CD4-positive, alpha-beta T cell (primary cell): ENCODE measurements at places on chromosomes 2 and 18.

DNA sequence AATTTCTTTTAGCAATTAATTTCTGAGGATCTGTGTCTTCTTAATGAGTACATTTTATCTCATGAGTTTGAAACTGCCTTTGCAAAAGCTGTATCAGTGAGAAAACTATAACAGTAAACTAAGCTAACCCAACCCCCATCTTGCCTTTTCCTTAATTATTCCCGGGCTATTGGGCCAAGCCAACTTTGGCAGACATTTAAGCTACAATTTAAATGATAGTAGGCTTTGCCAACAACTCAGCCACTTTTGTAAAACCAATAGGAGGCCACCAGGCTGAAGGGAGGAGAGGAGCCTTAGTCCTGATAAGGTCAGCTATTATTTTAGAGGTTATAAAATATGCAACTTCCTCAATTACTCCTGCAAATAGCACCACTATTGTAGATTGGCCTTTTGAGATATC, 218.0 kb upstream of the KCNJ3 start:
- no peak overlapping the region for H3K4me3 ChIP-seq
- no peak for DNase-seq
- no peaks in the 10 kb centered on the region for H3K36me3 ChIP-seq
- H3K27me3 ChIP-seq = no peaks in the 10 kb centered on the region

DNA sequence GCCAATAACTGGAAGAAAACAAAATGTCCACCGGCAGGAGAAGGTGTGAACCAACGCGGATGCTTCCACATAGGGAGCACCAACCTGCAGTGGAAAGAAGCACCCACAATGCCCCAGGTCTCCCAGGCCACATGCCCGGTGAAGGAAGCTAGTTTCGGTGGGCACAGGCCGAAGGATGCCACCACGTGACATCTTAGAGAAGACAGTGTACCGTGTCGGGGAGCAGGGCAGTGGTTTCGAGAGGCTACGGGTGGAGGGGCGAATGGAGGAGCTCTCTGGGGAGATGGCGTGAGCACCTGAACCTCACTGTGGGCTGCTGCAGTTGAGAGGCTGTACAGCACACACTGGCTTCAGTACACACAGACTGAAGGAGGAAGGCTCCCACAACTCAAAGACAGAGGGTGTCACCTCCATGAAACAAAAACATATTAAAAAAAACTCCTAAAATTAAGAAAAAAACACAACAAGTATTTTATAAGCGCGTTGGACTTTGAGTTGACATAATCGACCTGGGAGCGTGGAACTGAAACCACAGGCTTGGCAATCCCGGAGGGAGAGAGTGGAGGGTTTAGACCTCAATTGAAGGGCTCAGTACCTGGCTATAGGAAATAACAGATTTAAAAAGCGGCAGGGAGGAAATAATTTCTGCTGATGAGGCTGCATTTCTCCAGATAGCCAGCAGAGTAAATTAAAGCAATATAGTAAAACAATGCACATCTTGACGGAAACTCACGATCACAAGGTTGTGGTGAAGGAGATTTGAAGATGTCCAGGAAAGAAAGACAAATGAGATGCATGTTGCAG, 160.1 kb downstream of the RTP5 start:
- peaks cover 2% of the 10 kb centered on the region for H3K27me3 ChIP-seq
- DNase-seq = no peak
- H3K4me3 ChIP-seq = no peak overlapping the region
- H3K36me3 ChIP-seq = peaks cover 3% of the 10 kb centered on the region
- H3K27ac ChIP-seq = no peak overlapping the region

GRCh38 chr2:29219374-29219773, 104.2 kb downstream of the CLIP4 start:
- H3K4me3 ChIP-seq = no peak overlapping the region
- no peak for DNase-seq
- H3K27ac ChIP-seq = no peak overlapping the region
- no peaks in the 10 kb centered on the region for H3K27me3 ChIP-seq

GRCh38 chr2:35447215-35447614, 908.4 kb upstream of the CRIM1 start:
- no peak overlapping the region for H3K27ac ChIP-seq
- no peaks in the 10 kb centered on the region for H3K27me3 ChIP-seq
- H3K36me3 ChIP-seq = no peaks in the 10 kb centered on the region

- no peaks in the 10 kb centered on the region for H3K36me3 ChIP-seq
- no peaks in the 10 kb centered on the region for H3K4me1 ChIP-seq
- no peak overlapping the region for H3K4me3 ChIP-seq
- H3K27me3 ChIP-seq = peaks cover 7% of the 10 kb centered on the region
- DNase-seq = no peak
These were observed 7.8 kb downstream of the CCDC85A start for GRCh38 chr2:56191617-56192016.

- no peak overlapping the region for H3K4me3 ChIP-seq
- no peak for DNase-seq
- no peaks in the 10 kb centered on the region for H3K4me1 ChIP-seq
- no peak overlapping the region for H3K27ac ChIP-seq
- H3K36me3 ChIP-seq = no peaks in the 10 kb centered on the region
- H3K27me3 ChIP-seq = no peaks in the 10 kb centered on the region
These were observed 23.4 kb upstream of the IL36G start for GRCh38 chr2:112954364-112954763.

- H3K4me1 ChIP-seq = no peaks in the 10 kb centered on the region
- no peak overlapping the region for H3K27ac ChIP-seq
- no peaks in the 10 kb centered on the region for H3K36me3 ChIP-seq
- no peak for DNase-seq
These were observed 61.7 kb downstream of the PLB1 start for GRCh38 chr2:28557389-28558131.

DNA sequence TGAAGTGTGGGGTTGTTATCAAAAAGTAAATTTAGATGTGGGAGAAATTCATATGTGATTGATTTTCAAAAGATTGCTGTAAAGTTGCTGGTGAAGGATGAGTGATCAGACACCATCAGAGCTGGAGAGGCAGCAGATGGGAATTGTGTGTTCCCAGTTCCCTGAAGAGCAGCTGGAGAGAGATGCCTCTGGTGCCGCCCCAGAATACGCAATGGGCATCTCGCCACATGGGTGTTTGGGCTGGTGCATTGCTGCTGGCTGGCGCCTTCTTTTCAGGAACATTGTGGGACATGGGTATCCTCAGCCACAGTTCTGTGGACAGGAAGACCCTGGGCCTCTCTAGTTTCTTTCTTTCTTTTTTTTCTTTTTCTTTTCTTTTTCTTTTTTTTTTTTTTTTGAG, 11.9 kb downstream of the ATG4B start:
- H3K36me3 ChIP-seq = peaks cover 35% of the 10 kb centered on the region
- no peak for DNase-seq
- H3K27ac ChIP-seq = no peak overlapping the region
- no peaks in the 10 kb centered on the region for H3K27me3 ChIP-seq
- no peak overlapping the region for H3K4me3 ChIP-seq

- no peaks in the 10 kb centered on the region for H3K36me3 ChIP-seq
- no peak overlapping the region for H3K27ac ChIP-seq
- H3K4me1 ChIP-seq = peaks cover 19% of the 10 kb centered on the region
- H3K4me3 ChIP-seq = peak overlapping the region; percentile 45
- H3K27me3 ChIP-seq = peaks cover 15% of the 10 kb centered on the region
These were observed 1.6 kb downstream of the KLHL29 start for GRCh38 chr2:23386339-23387220.

- H3K4me3 ChIP-seq = no peak overlapping the region
- peaks cover 85% of the 10 kb centered on the region for H3K36me3 ChIP-seq
- no peaks in the 10 kb centered on the region for H3K4me1 ChIP-seq
- no peak overlapping the region for H3K27ac ChIP-seq
These were observed 15.3 kb downstream of the FASTKD2 start for GRCh38 chr2:206780671-206781070.

DNA sequence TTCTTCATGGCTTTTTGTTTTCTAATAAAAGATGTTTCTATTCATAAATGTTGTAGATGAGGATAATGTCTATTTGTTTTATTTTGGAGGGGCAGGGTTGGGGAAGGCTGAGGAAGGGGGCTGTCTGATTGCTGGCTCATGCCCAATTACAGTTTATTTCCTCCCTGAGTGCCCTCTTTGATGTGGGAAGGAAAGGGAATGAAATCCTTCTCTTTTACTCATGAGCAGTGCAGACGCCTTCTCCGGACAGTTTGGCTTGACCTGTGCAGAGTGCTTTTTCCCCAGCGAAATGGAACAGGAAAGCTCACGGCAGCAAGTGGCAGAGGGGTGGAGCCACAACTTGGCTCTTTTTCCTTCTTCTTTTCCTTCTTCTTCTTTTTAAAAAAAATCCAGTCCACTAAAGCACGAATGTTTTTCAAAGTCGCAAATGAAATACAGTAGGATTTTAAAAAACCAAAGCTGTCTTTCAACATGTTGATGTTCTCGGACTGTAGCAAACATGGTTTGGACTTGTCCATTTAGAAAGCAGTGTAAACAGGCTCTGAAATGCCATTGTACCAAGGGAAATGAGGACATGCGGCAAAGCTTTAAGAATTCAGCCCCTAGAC, 34.5 kb downstream of the RAB31 start:
- H3K36me3 ChIP-seq = no peaks in the 10 kb centered on the region
- peaks cover 13% of the 10 kb centered on the region for H3K27me3 ChIP-seq
- H3K27ac ChIP-seq = no peak overlapping the region
- no peak for DNase-seq
- H3K4me1 ChIP-seq = no peaks in the 10 kb centered on the region

DNA sequence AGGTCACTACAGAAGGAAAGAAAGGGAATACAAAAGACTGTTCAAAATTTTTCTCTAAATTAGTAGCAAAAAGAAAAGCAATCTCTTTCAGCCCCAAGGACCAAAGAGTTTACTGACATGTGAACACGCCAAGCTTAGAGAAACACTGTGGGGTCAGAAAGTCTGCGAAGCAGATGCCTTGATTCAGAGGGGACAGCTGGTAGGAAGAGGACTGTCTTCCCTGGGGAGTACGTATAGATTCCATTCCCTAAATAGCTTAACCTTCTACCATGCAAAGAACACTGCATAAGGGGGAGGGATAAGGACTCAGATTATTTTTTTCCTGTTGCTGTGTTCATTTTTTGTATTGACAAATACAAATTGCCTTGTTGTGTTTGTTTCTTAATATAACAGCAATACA, 96.1 kb downstream of the IRS1 start:
- no peaks in the 10 kb centered on the region for H3K4me1 ChIP-seq
- no peak overlapping the region for H3K4me3 ChIP-seq
- H3K36me3 ChIP-seq = no peaks in the 10 kb centered on the region
- DNase-seq = no peak

GRCh38 chr2:23843051-23843976, 83.6 kb downstream of the ATAD2B start:
- no peak overlapping the region for H3K27ac ChIP-seq
- no peaks in the 10 kb centered on the region for H3K4me1 ChIP-seq
- no peak overlapping the region for H3K4me3 ChIP-seq
- no peaks in the 10 kb centered on the region for H3K27me3 ChIP-seq
- no peak for DNase-seq
- H3K36me3 ChIP-seq = peaks cover 4% of the 10 kb centered on the region

GRCh38 chr2:137250401-137250800, 485.1 kb downstream of the THSD7B start:
- H3K36me3 ChIP-seq = no peaks in the 10 kb centered on the region
- no peaks in the 10 kb centered on the region for H3K4me1 ChIP-seq

GRCh38 chr2:149089068-149089467, 50.6 kb downstream of the LYPD6B start:
- H3K4me3 ChIP-seq = no peak overlapping the region
- no peak for DNase-seq
- no peaks in the 10 kb centered on the region for H3K36me3 ChIP-seq
- peaks cover 2% of the 10 kb centered on the region for H3K27me3 ChIP-seq
- no peak overlapping the region for H3K27ac ChIP-seq

DNA sequence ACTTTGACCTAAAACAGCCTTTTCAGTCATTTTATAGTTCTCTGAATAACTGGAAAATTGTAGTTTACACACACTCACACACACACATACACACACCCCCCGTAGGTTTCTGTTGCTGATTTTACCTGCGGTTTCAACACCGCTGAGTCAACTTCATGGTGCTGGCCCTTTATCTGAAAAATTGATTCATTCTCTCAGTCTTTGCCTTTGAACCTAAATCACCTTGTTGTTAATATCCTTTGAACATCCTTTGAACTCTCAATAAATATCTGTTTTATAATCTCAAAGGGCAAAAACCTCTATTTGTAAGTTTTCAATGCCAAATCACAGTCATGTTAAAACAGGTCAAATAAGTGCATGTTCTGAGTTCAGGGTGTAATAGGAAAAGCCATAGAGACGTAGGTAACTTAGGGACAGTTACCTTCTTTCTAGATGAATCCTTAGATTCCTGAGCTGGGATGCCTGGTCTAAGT, 109.0 kb upstream of the BZW1 start:
- no peak overlapping the region for H3K4me3 ChIP-seq
- no peaks in the 10 kb centered on the region for H3K36me3 ChIP-seq
- H3K27ac ChIP-seq = no peak overlapping the region
- no peaks in the 10 kb centered on the region for H3K4me1 ChIP-seq
- DNase-seq = peak; percentile 12

DNA sequence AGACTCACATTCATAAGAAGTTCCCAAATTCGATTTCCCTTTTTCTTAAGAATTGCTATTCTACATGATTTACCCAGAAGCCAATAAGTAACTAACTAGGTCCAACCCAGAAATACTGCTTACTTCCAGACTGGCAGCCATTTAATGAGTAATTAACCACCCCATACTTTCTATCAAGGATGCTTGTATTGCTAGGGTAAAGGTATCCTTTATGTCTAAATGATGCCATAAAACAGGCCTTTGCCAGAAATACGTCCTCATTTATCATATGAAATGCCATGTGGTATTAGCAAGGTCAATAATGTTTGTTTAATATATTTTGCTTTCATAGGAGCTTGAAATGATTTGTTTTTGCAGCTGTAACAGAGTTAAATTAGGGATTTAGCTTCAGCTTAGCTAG, 56.1 kb downstream of the PLEKHM3 start:
- no peak overlapping the region for H3K27ac ChIP-seq
- DNase-seq = no peak
- no peak overlapping the region for H3K4me3 ChIP-seq
- H3K27me3 ChIP-seq = no peaks in the 10 kb centered on the region
- no peaks in the 10 kb centered on the region for H3K36me3 ChIP-seq
- H3K4me1 ChIP-seq = no peaks in the 10 kb centered on the region

- no peaks in the 10 kb centered on the region for H3K4me1 ChIP-seq
- DNase-seq = no peak
- H3K4me3 ChIP-seq = no peak overlapping the region
- H3K36me3 ChIP-seq = no peaks in the 10 kb centered on the region
- H3K27ac ChIP-seq = no peak overlapping the region
These were observed 30.6 kb downstream of the ORC4 start for GRCh38 chr2:147989809-147990403.
